ENCODE measurements at places on chromosomes 2 and 18.

DNA sequence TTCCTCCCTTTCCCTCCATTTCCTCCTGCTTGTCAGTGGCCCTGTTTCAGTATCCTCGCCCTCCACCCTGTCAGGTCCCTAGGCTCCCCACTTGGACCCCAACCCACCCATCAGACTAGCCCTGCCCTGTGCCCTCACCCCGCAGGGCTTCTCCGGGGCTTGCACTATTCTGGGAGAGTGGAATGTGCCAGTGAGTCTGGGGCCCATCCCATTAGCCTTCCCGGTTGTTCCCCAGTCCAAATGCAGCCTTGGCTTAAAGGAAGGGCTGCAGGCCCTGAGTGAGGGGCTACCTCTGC lies 45.5 kb downstream of the MYO7B start:
- no peak for DNase-seq

- DNase-seq: no peak
Measured at GRCh38 chr18:44878335-44878734, 197.6 kb downstream of the SETBP1 start.

GRCh38 chr2:216113572-216113971 lies 4.4 kb downstream of the XRCC5 start:
- no peak for DNase-seq

- no peak for DNase-seq
Measured at GRCh38 chr2:147374423-147374811, 470.4 kb upstream of the ACVR2A start.

GRCh38 chr2:172996387-172996961 lies 79.2 kb upstream of the MAP3K20 start:
- DNase-seq: no peak

GRCh38 chr2:50754514-50754913 lies 277.4 kb downstream of the NRXN1 start:
- no peak for DNase-seq

DNA sequence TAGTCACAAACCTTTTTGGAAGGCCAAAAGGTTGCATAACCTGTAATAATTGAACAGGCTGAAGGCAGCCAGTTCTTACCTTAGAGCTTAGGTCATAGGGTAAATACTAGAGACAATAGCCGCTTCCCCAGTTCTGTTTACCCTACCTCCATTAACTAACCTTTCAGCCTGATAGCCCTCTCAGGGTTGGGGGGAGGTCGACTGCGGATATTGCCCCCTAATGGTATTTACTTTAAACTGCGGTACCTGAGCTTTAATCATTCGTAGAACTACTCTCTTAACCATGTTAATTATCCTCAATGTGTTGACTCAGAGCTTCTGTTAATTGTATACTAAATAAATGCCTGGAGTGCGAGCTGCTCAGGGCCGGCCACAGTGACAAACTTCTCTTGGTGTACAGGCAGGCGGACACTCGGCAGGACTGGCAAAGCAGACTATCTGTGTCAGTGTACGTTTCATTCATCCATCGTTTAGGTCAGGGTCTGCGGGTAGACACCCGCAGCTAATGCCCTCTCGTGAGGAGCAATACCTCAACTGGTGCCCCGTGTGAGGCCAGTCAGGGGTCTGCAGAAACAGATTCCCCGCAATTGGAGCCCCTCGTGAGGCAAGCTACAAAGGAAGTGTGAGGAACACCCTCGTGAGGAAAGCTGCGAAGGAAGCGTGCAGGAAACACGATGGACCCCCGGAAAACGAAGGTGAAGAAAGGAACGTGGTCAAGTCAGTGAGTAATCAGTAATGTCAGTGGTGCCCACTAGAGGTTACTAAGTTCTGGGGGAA lies 115.3 kb upstream of the SCN7A start:
- DNase-seq: no peak

GRCh38 chr2:2263196-2263829 lies 67.8 kb downstream of the MYT1L start:
- DNase-seq: no peak

GRCh38 chr2:231614559-231615057 lies 21.9 kb downstream of the TEX44 start:
- no peak for DNase-seq

DNA sequence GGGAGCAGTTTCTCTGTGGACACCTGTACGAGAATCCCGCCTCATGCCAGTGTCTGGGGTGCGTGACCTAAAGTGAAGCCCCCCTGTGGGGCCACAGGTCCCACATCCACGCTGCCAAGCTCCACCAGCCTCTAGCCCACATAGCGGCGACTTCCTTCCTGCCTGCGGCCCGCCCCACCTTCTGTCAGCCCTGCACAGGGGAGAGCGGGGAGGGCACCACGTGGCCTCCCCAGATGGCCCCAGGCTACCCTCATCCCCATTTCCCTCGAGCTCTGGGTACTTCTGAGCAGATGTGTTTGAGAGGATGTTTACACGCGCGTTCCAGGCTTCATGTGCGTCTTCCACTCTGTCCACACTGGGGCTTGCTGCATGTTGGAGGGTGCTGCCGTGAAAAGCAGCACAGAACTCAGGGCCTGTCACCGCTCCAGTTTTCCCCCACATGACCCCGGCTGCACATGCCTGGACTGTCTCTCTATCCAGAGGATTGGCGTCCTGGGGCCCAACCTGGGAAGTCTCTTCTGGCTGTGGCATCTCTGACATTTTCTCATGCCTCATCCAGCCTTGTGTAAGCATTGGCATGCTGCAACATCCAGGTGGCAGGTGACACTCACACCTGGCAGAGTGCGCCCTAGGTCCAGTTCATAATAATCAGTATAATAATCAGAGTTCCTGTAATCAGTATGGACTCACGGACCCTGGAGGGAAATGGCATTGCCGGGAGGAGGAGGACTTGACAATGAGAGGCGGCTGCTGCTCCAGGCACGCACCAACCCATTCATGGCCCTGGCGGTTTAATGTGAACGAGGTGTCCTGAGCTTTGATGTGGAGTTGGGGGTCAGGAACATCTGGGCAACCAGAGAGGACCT lies 146.3 kb upstream of the TWIST2 start:
- no peak for DNase-seq
